ENCODE measurements at places on chromosomes 3 and 15. TPM values are rescaled to one million over a fixed set of nuclear protein-coding genes. Genes with fewer than 3 reads are reported as not detected.

- H3K27ac ChIP-seq, result no peak overlapping the region
- H3K36me3 ChIP-seq, result no peaks in the 10 kb centered on the region
- H3K4me3 ChIP-seq, result no peak overlapping the region
- H3K4me1 ChIP-seq, result no peaks in the 10 kb centered on the region
Observed at GRCh38 chr3:168312984-168313383, 217.3 kb upstream of the GOLIM4 start.

DNA sequence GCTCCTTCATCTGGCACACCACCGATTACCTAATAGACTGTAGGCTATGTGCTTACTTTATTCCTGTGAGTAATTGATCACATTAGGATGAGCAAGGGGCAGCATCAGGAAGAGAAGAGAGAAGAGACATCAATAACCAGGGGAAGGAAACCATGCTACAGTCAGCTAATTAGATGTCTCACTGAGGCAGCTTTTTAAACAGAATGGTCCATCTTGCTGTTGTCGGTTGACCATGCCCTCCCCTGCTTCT, 278.4 kb downstream of the RPLP1 start:
- H3K36me3 ChIP-seq, result no peaks in the 10 kb centered on the region
- H3K27ac ChIP-seq, result no peak overlapping the region
- no peak for DNase-seq
- H3K27me3 ChIP-seq, result peaks cover 47% of the 10 kb centered on the region

CMTM8 gene
- total RNA-seq, result 19.9 TPM

BCL2A1 gene
- total RNA-seq, result not detected

DNA sequence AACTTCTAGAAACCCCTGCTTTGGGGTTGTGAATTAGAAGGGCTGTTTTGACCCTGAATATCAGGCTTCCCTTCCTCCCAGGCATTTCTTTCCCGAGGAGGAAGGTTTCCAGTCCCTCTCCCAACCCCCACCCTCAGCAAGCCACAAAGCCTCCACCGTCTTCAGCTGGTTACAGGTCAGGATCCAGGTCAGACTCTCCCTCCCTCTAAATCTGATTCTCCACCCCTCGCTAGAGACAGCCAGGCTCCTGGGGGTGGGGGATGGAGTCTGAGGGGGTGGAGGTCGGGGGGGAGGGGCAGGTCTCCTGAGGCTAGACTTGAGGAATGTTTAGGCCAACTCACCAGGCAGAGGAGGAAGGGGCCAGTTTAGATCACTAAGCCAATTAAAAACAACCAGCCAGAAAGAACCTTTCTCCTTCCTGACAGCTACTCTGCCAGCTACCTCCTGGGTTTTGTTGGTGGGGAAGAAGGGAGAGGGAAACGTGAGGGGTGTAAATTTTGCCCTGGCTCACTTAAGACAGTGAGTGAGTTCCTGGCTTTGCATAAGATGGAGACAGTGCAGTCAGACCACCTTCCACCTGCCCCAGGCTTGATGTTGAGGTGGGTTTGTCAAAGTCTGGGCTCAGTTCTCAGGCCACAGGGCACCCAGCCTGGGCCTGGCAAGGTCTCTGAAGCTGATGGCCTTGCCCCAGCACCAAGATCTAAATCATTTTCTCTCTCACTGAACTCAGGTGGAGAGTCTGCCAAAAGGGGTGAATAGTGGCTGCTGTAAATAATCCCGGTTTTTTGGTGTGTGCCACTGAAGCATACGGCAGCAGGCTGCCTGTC, 19.5 kb downstream of the BMF start:
- H3K27me3 ChIP-seq, result no peaks in the 10 kb centered on the region
- no peak overlapping the region for H3K4me3 ChIP-seq
- H3K36me3 ChIP-seq, result no peaks in the 10 kb centered on the region
- no peak for DNase-seq
- H3K27ac ChIP-seq, result no peak overlapping the region

GRCh38 chr15:31245135-31245689, 81.4 kb upstream of the KLF13 start:
- no peaks in the 10 kb centered on the region for H3K4me1 ChIP-seq
- no peaks in the 10 kb centered on the region for H3K27me3 ChIP-seq

DNA sequence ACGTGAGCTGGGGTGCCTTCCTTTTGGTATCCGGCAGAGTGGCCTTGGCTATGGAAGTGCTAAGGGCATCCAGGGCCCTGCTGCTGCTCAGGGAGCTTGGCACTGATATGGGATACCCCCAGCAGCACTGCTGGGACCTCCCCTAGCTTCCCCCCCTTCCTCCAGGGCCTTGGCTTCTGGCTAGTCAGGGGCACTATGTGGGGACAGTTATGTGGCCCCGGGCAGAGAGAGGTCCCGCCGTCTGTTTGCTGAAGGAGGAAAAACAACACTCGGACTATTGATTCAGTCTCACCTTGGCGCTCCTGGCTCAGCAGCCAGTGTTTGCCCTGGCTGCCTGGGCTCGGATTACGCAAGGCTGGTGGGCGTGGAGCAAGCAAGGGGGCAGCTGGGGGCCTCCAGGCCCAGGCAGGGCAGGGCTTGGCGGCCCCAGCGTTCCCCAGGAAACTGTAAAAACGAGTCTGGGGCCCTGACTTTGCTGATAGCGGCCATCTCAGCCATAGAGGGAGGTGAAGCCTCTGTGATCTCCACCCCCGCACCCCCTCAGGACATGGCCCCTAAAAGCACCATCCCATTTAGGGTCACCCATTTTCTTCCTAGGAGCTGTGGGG, 5.7 kb downstream of the FURIN start:
- H3K27me3 ChIP-seq, result no peaks in the 10 kb centered on the region
- H3K27ac ChIP-seq, result peak overlapping the region; percentile 20
- H3K36me3 ChIP-seq, result peaks cover 62% of the 10 kb centered on the region
- peak overlapping the region; percentile 73 for H3K4me3 ChIP-seq
- H3K4me1 ChIP-seq, result peaks cover 40% of the 10 kb centered on the region
- DNase-seq, result peak; percentile 90

TRAIP gene
- total RNA-seq, result 28.2 TPM

DNA sequence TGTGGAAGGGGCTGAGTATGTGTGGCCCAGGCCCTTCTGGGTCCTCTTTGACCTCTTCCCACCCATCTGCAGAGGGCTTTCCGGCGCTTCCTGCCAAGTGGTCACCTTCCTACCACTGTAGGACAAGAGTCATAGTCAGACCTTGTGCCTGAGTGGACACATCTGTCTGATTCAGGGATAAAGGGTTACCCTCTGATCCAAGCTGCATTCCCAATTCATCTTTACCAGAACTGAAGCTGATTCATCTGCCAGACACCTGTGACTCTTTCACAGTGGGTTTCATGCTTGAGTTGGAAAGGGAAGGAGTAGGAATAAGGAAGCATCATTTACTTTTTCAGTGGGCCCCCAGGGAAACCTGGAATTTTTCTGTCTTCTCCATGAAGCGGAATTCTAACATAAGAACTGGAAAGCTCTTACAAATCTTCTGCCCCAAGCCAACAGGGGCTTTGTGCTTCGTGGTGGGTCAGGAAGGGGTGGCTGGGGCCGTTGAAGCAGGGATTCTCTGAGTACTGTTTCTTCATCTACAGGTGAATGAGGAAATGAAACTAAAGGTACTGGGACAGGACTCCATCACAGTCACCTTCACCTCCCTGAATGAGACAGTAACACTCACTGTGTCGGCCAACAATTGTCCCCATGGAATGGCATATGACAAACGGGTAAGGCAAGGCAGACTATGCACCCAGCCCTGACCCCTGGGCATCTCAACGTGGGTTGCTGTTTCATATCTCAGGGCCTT, 46.4 kb downstream of the C3orf20 start:
- no peak overlapping the region for H3K27ac ChIP-seq
- no peaks in the 10 kb centered on the region for H3K36me3 ChIP-seq
- H3K4me1 ChIP-seq, result no peaks in the 10 kb centered on the region
- no peak for DNase-seq

CNBP gene
- 355 TPM for total RNA-seq

DNA sequence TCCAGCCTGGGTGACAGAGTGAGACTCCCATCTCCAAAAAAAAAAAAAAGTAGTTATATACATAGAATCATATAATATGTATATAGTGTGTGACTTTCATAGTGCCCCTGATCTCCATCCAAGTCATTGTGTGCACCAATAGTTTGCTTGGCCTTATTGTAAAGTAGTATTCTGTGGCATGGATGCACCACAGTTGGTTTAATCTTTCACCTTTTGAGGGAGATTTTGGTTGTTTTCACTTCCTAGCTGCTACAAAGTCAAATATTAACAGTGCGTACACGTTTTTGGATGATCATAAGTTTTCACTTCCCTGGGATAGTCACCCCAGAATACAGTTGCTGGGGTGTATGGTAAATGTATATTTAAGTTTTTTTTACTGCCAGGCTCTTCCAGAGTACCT, 162.8 kb downstream of the PTPRG start:
- no peaks in the 10 kb centered on the region for H3K36me3 ChIP-seq
- no peak overlapping the region for H3K27ac ChIP-seq
- H3K4me3 ChIP-seq, result no peak overlapping the region
- H3K27me3 ChIP-seq, result no peaks in the 10 kb centered on the region
- DNase-seq, result no peak

MLH1 gene
- 30.1 TPM for total RNA-seq

FAM98B gene
- 13.4 TPM for total RNA-seq

LRRC2 gene
- total RNA-seq, result not detected

DNA sequence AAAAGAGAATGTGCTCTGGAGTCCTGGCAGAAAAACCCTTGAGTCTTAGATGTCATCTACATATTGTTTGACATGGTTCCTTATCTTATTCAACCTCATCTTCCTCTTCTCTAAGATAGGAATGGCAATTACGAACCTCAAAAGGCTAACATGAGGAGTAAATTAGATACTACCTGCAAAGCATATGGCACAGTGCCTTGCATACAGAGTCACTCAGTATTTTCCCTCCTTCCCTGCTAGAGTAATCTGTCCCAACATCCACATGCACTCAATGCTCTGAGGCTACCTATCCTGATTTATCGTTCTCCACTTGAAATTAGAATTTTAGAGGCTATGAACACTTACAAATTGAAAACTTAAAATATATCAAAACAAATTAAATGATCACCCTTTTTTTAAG, 386.7 kb downstream of the RSL24D1 start:
- H3K36me3 ChIP-seq, result no peaks in the 10 kb centered on the region
- no peak overlapping the region for H3K4me3 ChIP-seq
- no peak for DNase-seq
- no peak overlapping the region for H3K27ac ChIP-seq

CHRM5 gene
- not detected for total RNA-seq

DNA sequence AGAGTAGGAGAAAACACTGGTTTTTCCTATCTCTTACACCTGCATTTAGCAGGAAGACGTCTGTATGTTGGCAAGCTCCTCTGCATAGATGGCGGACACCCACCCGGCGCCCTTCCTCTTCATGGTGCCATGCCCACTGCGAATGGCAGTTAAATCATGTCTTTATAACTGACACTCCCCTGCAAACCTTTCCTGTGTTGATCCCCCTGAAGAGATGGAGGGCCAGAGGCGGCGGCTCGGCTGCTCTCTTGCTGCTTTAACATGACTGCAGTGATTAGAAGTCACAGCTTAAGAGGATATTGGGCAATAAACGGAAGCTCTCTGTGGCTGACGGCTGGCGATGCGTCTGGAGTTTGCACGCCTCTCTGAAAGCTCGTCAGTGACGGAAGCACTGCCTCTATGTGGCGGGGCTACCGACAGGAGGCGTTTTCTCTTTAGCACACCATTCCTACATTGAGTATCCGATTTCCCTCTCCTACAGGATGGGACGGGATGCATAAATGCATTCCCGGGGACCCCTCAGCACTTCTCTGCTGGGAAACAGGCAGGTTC, 25.5 kb upstream of the SNRPA1 start:
- no peak overlapping the region for H3K27ac ChIP-seq
- no peak for DNase-seq
- no peak overlapping the region for H3K4me3 ChIP-seq
- peaks cover 44% of the 10 kb centered on the region for H3K27me3 ChIP-seq
- H3K4me1 ChIP-seq, result peaks cover 16% of the 10 kb centered on the region
- H3K36me3 ChIP-seq, result no peaks in the 10 kb centered on the region

MEX3B gene
- total RNA-seq, result 2.0 TPM

- no peaks in the 10 kb centered on the region for H3K36me3 ChIP-seq
- H3K4me3 ChIP-seq, result no peak overlapping the region
- no peak overlapping the region for H3K27ac ChIP-seq
- no peak for DNase-seq
- H3K27me3 ChIP-seq, result no peaks in the 10 kb centered on the region
- H3K4me1 ChIP-seq, result no peaks in the 10 kb centered on the region
Observed at GRCh38 chr3:155972885-155973584, 102.6 kb downstream of the GMPS start.

GRCh38 chr3:13191016-13191415, 117.8 kb upstream of the IQSEC1 start:
- no peaks in the 10 kb centered on the region for H3K36me3 ChIP-seq
- no peak for DNase-seq
- no peak overlapping the region for H3K27ac ChIP-seq

CHMP2B gene
- 56.6 TPM for total RNA-seq

GRCh38 chr3:32420126-32421038, 28.7 kb downstream of the CMTM7 start:
- peak overlapping the region; percentile 98 for H3K27ac ChIP-seq
- peaks cover 76% of the 10 kb centered on the region for H3K4me1 ChIP-seq
- peak; percentile 93 for DNase-seq
- no peaks in the 10 kb centered on the region for H3K27me3 ChIP-seq

DNA sequence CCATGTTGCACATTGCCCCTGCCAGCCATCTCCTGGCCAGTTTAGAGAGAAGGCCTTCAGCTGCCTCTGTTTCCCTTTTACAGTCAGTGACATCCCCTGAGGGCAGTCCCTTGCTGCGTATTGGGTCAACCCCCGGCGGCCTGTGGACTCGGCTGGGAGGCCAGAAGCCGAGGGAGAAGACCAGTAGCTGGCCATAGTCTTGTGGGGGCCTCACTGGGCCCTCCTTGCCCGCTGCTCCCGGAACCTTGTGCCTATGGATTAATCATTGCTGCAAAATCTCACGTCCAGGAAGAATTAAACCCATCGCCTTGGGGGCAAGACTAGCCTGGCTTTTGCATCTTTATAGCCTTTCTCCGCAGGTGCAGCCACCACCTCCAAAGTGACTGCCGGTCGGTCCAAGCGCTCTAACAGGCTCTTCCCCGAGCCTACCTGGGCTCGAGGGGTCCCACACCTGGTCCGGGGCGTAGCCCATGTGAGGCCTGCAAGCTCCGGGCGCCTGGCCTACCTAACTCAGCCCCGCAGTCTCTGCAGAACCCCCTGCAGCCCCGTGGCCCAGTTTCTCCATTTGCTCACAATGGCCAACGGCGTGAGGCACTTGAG, 870 bp upstream of the CHAC1 start:
- peaks cover 7% of the 10 kb centered on the region for H3K4me1 ChIP-seq
- peaks cover 24% of the 10 kb centered on the region for H3K36me3 ChIP-seq
- H3K4me3 ChIP-seq, result peak overlapping the region; percentile 76
- DNase-seq, result no peak
- H3K27ac ChIP-seq, result peak overlapping the region; percentile 91

ATP2B2 gene
- not detected for total RNA-seq

- no peak overlapping the region for H3K27ac ChIP-seq
- peaks cover 12% of the 10 kb centered on the region for H3K36me3 ChIP-seq
- peaks cover 25% of the 10 kb centered on the region for H3K27me3 ChIP-seq
- no peak overlapping the region for H3K4me3 ChIP-seq
Observed at GRCh38 chr15:89817701-89818280, 3.1 kb upstream of the ANPEP start.

All from Calu3 (cell line).